ENCODE measurements at places on chromosomes 16 and 17.
A peak's percentile ranks its signal among the peaks of the same experiment; 100 is the strongest.

- DNase-seq: peak; percentile 98
Measured at GRCh38 chr17:59786536-59787319, 79.3 kb downstream of the VMP1 start.

GRCh38 chr16:81545470-81546250 lies 101.1 kb downstream of the CMIP start:
- no peak for DNase-seq

DNA sequence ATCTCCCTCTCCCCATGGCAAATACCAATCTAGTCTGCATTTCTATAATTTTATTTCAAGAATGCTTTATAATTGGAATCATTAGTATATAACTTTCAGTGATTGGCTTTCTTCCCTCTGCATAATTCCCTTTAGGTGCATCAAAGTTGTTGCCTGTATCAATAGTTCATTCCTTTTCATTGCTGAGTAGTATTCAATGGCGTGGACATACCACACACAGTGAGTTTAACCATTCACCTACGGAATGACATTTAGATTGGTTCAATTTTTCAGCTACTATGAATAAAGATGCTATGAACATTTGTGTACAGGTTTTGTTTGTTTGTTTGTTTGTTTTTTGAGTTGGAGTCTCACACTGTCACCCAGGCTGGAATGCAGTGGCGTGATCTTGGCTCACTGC lies 9.7 kb downstream of the OTOA start:
- DNase-seq: no peak

- DNase-seq: no peak
Measured at GRCh38 chr16:10039220-10040096, 142.8 kb downstream of the GRIN2A start.

DNA sequence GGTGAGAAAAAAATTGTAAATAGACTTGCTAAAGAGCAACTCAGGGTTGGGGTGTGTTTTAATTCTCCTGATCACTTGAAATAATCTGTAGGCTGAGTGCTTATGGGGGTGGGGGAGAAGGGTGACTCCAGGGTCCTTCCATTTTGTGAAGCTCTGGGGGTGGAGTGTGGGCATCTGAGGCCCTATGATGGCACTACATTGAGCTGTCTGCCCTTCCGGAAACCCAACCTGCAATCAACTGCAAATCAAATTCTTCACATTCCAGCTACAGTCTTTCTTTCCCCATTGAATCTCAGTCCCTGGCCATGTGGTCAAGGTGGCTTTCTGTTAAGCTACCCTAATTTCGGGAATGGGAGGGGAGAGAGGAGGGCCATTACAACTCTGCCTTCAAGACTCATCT lies 6.0 kb upstream of the CDC6 start:
- no peak for DNase-seq

Measured in CD4-positive, alpha-beta T cell treated with Interleukin-4 for 1 hour (primary cell).